ENCODE measurements at places on chromosomes 7 and 10. TPM values are rescaled to one million over a fixed set of nuclear protein-coding genes. Genes with fewer than 3 reads are reported as not detected.

The WBP1L gene
- 15.8 TPM for total RNA-seq

The TACR2 gene
- total RNA-seq, result not detected

The TAC1 gene
- total RNA-seq, result 0.28 TPM

The CALCR gene
- total RNA-seq, result not detected

The CLCN1 gene
- total RNA-seq, result not detected

The PIK3CG gene
- total RNA-seq, result 28.1 TPM

The VSTM2A gene
- not detected for total RNA-seq

The OR2A42 gene
- total RNA-seq, result not detected

The STEAP1B gene
- total RNA-seq, result not detected

The UPF2 gene
- total RNA-seq, result 41.4 TPM

The FANK1 gene
- total RNA-seq, result 0.38 TPM

The CALML3 gene
- total RNA-seq, result not detected

The FBXL13 gene
- total RNA-seq, result 0.99 TPM

The CNNM1 gene
- total RNA-seq, result 0.28 TPM

The OPN4 gene
- not detected for total RNA-seq

The INA gene
- 0.92 TPM for total RNA-seq

The ZNF273 gene
- 9.4 TPM for total RNA-seq

The LRRD1 gene
- total RNA-seq, result not detected

The C7orf57 gene
- 0.14 TPM for total RNA-seq

The HPS1 gene
- 58.6 TPM for total RNA-seq

The MYOF gene
- 23.8 TPM for total RNA-seq

The CC2D2B gene
- not detected for total RNA-seq

The CFAP70 gene
- 0.33 TPM for total RNA-seq

The AVL9 gene
- total RNA-seq, result 44.6 TPM

The AEBP1 gene
- total RNA-seq, result 21.6 TPM

The OGA gene
- total RNA-seq, result 102 TPM

The FEZF1 gene
- not detected for total RNA-seq

The TCF7L2 gene
- 0.21 TPM for total RNA-seq

The SPDYE8 gene
- total RNA-seq, result not detected

The CCDC172 gene
- not detected for total RNA-seq

The TMEM236 gene
- 0.05 TPM for total RNA-seq

The TUBAL3 gene
- 0.14 TPM for total RNA-seq

The HTR5A gene
- not detected for total RNA-seq

The DENND10 gene
- total RNA-seq, result 23.2 TPM

The RPEL1 gene
- not detected for total RNA-seq

The SFMBT2 gene
- 24.9 TPM for total RNA-seq

The ATOH7 gene
- not detected for total RNA-seq

The TEX36 gene
- total RNA-seq, result not detected

The CLDN3 gene
- total RNA-seq, result not detected

The C10orf62 gene
- total RNA-seq, result not detected

The CLEC2L gene
- not detected for total RNA-seq

The PON1 gene
- total RNA-seq, result not detected

The FAM25G gene
- total RNA-seq, result not detected
